Natural killer cell treated with Interleukin-12 subunit alpha and Interleukin-12 subunit beta and Interleukin-15 and Interleukin-18, amount 100 ng/mL, for 72 hours (primary cell): ENCODE measurements at places on chromosomes 6 and 20.
A peak's percentile ranks its signal among the peaks of the same experiment; 100 is the strongest.

DNA sequence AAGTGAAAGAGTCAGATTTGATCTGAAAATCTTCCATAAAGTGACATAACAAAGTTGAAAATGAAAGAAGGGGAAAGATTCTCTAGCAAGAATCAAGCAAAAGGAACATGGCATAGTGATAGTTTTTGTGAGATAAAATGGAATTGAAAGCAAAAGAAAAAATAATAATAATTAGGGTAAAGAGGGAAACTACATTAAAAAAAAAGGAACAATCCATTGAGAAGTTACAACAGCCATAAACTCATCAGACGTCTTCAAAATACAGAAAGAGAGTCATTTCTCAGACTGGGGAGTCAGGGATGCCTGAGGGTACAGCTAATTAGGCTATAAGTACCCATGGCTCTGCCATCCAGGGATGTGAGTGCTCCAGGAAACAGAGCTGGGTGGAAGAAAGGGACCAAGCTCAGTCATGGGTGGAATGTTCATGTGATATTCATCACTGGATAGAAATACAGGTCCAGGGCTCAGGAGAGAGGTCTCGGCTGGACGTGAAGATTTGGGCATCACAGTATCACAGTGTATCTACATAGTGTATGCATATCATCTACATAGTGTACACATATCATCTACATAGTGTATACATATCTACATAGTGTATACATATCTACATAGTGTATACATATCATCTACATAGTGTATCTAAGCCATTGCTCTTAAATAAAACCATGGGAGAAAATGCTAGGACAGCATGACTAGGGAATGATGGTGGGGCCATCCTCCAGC lies 29.4 kb downstream of the DUSP22 start:
- H3K27ac ChIP-seq, result no peak overlapping the region
- H3K4me3 ChIP-seq, result no peak overlapping the region

DNA sequence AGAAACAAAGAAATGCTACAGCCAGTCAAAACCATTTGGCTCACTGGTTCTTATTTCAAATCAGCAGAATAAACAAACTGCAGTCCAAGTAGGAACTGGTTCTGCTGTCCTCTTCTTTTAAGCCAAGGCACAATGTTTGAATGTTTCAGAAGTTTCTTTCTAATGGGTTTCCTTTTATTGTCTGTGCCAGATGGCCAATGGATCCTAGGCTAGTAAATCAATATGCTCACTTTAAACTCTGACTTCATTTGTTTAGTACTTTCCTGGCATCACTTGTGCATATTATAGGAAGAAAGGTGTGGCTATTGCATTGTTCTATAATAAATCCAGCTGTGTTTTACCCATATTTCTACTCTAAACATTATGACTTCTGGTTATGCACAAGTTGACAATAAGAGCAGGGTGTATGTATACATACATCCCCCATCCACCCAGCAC lies 99.7 kb upstream of the PLCB4 start:
- peaks cover 6% of the 10 kb centered on the region for H3K36me3 ChIP-seq
- no peaks in the 10 kb centered on the region for H3K4me1 ChIP-seq
- no peak for DNase-seq
- no peak overlapping the region for H3K4me3 ChIP-seq
- no peak overlapping the region for H3K27ac ChIP-seq

DNA sequence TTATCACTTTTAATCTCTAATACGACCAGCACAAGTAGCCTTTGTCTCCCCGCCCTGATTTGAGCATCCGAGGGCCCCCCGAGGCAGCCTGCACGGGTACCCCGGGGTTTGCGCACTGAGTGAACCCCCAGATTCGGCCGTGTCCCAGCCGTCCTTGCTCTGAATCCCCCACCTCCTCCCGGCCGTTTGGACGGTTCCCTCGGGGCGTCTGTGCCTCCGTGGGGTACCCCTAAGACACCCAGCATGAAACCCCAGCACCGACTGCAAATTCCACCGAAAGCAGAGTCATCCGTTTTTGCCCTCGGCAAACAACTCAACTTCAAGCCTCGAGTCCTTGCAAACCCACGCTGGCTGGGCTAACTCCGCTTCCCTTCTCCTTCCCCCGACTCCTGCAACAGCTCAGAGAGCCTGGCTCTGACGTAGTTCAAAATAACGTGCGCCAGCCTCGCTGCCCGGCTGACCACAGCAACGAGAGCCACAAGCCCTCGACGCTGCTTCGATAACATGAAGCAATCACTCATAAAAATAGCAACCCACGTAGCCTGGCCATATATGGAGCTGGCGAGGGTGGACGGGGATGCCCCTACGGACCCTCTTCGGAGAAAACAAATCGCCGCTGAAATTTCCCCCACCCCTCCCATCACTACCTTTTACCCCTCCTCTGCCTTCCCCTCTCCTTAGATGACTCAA lies 764 bp upstream of the SNAP25 start:
- peaks cover 15% of the 10 kb centered on the region for H3K4me1 ChIP-seq
- H3K4me3 ChIP-seq, result peak overlapping the region; percentile 84
- H3K36me3 ChIP-seq, result no peaks in the 10 kb centered on the region
- DNase-seq, result peak; percentile 67
- peaks cover 52% of the 10 kb centered on the region for H3K27me3 ChIP-seq

GRCh38 chr6:166670013-166670412 lies 43.0 kb upstream of the RPS6KA2 start:
- no peak overlapping the region for H3K27ac ChIP-seq
- H3K4me1 ChIP-seq, result peaks cover 6% of the 10 kb centered on the region
- no peak overlapping the region for H3K4me3 ChIP-seq
- no peak for DNase-seq
- no peaks in the 10 kb centered on the region for H3K36me3 ChIP-seq

GRCh38 chr20:8834851-8835250 lies 234.0 kb upstream of the PLCB4 start:
- no peaks in the 10 kb centered on the region for H3K4me1 ChIP-seq
- no peak overlapping the region for H3K4me3 ChIP-seq
- no peak for DNase-seq
- H3K36me3 ChIP-seq, result no peaks in the 10 kb centered on the region
- H3K27ac ChIP-seq, result no peak overlapping the region
- no peaks in the 10 kb centered on the region for H3K27me3 ChIP-seq

DNA sequence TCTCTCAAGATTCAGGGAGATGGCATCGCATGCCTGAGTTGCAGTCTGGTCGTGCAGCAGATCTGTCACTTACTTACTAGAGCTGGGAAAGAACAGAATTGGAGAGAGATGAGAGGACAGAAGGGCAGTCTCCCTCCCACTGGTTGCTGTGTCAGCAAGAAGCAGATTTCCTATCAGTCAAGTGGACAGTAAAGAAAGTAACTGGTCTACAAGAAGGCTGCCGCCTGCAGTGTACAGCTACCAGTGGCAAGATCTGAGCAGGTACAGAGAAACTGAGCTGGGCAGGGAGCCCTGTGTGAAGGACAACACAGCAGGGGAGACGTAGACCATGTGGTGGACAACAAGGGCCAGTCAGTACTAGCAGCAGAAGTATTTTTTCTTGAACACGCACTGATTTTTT lies 49.5 kb upstream of the PCSK2 start:
- DNase-seq, result no peak
- no peak overlapping the region for H3K27ac ChIP-seq
- H3K4me3 ChIP-seq, result no peak overlapping the region
- no peaks in the 10 kb centered on the region for H3K4me1 ChIP-seq

- no peaks in the 10 kb centered on the region for H3K4me1 ChIP-seq
- peaks cover 5% of the 10 kb centered on the region for H3K27me3 ChIP-seq
- no peaks in the 10 kb centered on the region for H3K36me3 ChIP-seq
- H3K27ac ChIP-seq, result no peak overlapping the region
Measured at GRCh38 chr6:139003751-139004150, 15.7 kb upstream of the REPS1 start.

DNA sequence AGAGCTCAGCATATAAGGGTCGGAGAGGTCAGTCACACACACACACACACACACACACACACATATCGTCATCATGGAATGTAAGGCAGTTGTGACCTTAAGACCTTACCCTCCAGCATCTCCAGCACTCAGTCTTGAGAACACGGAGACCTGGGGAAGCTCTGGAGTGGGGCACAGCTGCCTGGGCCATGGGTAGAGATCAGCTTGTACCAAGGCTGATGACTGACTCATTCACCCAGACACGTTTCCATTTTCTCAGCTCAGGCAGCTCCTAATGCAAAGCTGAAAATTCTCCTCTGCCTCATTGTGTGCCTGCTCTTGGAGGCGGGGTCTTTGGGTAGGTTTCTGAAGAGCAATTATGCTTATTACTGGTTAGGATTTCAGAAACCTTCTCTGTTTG lies 38.3 kb upstream of the PDYN start:
- peaks cover 25% of the 10 kb centered on the region for H3K27me3 ChIP-seq
- H3K4me1 ChIP-seq, result no peaks in the 10 kb centered on the region
- H3K4me3 ChIP-seq, result no peak overlapping the region
- no peak for DNase-seq

GRCh38 chr20:64077094-64077493 lies 2.2 kb downstream of the RGS19 start:
- peak overlapping the region; percentile 82 for H3K4me3 ChIP-seq
- DNase-seq, result no peak
- peaks cover 10% of the 10 kb centered on the region for H3K4me1 ChIP-seq
- H3K27ac ChIP-seq, result peak overlapping the region; percentile 84
- no peaks in the 10 kb centered on the region for H3K36me3 ChIP-seq

- DNase-seq, result no peak
- H3K4me3 ChIP-seq, result no peak overlapping the region
- peaks cover 21% of the 10 kb centered on the region for H3K27me3 ChIP-seq
Measured at GRCh38 chr6:106373502-106374239, 13.2 kb downstream of the CRYBG1 start.

- no peak for DNase-seq
- H3K36me3 ChIP-seq, result no peaks in the 10 kb centered on the region
- no peak overlapping the region for H3K4me3 ChIP-seq
- peaks cover 3% of the 10 kb centered on the region for H3K4me1 ChIP-seq
Measured at GRCh38 chr6:156647140-156647784, 129.9 kb upstream of the ARID1B start.

DNA sequence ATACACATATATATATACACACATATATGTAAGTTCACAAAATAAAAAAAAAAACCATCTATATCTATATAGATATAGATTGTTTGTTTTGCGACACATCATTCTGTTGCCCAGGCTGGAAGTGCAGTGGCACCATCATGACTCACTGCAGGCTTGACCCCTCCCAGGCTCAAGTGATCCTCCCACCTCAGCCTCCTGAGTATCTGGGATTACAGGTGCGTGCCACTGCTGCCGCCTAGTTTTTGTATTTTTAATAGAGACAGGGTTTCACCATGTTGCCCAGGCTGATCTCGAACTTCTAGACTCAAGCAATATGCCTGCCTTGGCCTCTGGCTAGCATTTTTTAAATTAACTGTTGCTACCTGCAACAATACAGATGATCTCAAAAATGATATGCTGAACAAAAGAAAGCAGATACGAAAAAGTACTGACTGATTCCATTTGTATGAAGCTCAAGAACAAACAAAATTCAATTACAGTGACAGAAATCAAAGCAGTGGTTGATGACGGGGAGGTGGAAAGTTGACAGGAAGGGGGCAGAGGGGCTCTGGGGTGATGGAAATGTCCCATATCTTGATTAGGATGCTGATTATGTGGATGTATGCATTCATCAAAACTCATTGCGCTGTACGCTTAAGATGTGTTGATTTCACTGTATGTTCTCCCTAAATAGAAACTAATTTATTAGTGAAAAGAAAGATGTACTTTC lies 49.6 kb downstream of the ATXN1 start:
- no peaks in the 10 kb centered on the region for H3K27me3 ChIP-seq
- H3K4me3 ChIP-seq, result peak overlapping the region; percentile 84
- H3K4me1 ChIP-seq, result peaks cover 44% of the 10 kb centered on the region
- DNase-seq, result no peak

- peaks cover 11% of the 10 kb centered on the region for H3K36me3 ChIP-seq
- H3K4me3 ChIP-seq, result no peak overlapping the region
- DNase-seq, result no peak
- H3K27me3 ChIP-seq, result no peaks in the 10 kb centered on the region
Measured at GRCh38 chr6:45500924-45501816, 123.4 kb upstream of the SUPT3H start.

DNA sequence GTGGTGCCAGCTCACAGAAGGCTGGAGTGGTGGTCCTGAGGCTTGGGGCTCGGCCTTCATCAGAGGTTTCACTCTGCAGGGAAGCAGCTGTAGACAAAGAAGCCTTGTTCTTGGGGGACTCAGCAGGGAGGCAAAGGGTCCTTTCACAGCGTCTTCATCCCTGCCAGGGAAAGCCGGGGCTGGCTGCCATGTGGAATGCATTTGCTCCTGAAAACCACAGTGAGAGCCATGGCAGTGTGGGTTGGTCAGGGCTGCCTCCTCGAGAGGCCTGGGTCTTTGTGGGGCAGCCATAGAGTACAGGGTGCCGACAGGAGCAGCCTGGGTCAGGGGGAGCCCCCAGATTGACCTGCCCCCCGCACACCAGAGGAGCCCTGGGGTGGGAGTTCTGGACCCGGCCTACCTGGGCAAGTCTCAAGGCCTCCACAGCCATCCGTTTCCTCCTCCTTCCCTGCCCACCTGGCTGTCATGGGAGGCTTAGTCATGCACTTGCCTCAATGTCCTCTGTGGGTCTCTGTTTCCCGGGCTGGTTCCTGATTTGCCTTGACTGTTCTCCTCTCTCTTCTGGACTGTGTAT lies 144.0 kb downstream of the CDC5L start:
- no peak for DNase-seq
- H3K36me3 ChIP-seq, result no peaks in the 10 kb centered on the region
- no peak overlapping the region for H3K27ac ChIP-seq
- H3K4me3 ChIP-seq, result no peak overlapping the region

GRCh38 chr6:154894902-154895301 lies 100.2 kb upstream of the TIAM2 start:
- no peaks in the 10 kb centered on the region for H3K27me3 ChIP-seq
- H3K27ac ChIP-seq, result no peak overlapping the region
- no peaks in the 10 kb centered on the region for H3K36me3 ChIP-seq
- no peak overlapping the region for H3K4me3 ChIP-seq
- H3K4me1 ChIP-seq, result no peaks in the 10 kb centered on the region

DNA sequence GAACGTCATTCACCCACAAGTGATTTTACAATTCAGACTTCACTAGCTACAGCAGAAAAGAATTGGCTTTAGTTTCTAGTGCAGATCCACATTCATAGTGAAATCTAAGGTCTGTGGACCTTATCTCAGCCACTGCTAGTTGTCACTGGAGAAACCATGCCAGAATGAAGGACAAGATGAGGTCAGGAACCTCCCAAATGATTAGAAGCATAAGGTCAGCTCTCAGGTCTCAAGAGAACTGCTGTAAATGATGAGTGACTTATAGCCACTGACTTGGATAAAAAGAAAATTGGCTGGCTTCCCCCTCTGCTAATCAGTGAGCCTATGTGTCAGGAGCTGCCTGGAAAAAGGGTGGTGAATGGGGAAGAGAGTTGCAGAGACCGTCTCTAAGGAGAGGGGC lies 265.3 kb upstream of the BMP2 start:
- H3K27me3 ChIP-seq, result no peaks in the 10 kb centered on the region
- H3K4me1 ChIP-seq, result no peaks in the 10 kb centered on the region
- DNase-seq, result no peak
- H3K36me3 ChIP-seq, result no peaks in the 10 kb centered on the region
- H3K27ac ChIP-seq, result no peak overlapping the region

GRCh38 chr20:21237956-21238799 lies 65.0 kb upstream of the XRN2 start:
- H3K4me1 ChIP-seq, result peaks cover 8% of the 10 kb centered on the region
- no peak overlapping the region for H3K4me3 ChIP-seq
- H3K27me3 ChIP-seq, result no peaks in the 10 kb centered on the region

- H3K36me3 ChIP-seq, result no peaks in the 10 kb centered on the region
- peaks cover 9% of the 10 kb centered on the region for H3K27me3 ChIP-seq
- peaks cover 27% of the 10 kb centered on the region for H3K4me1 ChIP-seq
- H3K4me3 ChIP-seq, result peak overlapping the region; percentile 90
Measured at GRCh38 chr20:62066339-62066982, 780 bp upstream of the TAF4 start.
